ENCODE measurements at places on chromosomes 16 and 17. TPM values are rescaled to one million over a fixed set of nuclear protein-coding genes. Genes with fewer than 3 reads are reported as not detected.

Gene NT5M
- 2.8 TPM for total RNA-seq

- no peaks in the 10 kb centered on the region for H3K27me3 ChIP-seq
- DNase-seq = peak; percentile 41
- no peaks in the 10 kb centered on the region for H3K36me3 ChIP-seq
- H3K27ac ChIP-seq = peak overlapping the region; percentile 42
- peaks cover 53% of the 10 kb centered on the region for H3K4me1 ChIP-seq
Observed at GRCh38 chr17:76492123-76492988, 8.9 kb downstream of the RHBDF2 start.

DNA sequence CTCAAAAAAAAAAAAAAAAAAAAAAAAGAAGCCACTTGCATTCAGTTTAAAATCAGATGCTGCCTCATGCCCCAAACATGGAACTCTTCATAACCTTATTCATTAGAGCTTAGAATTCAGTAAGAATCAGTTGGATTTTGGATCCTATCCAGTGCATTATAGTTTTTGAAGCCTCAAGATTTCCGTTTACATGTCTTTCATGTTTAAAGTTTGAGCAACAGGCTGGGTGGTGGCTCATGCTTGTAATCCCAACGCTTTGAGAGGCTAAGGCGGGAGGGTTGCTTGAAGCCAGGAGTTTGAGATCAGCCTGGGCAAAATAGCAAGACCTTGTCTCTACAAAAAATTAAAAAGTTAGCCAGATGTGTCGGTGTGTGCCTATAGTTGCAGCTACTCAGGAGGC lies 55.0 kb downstream of the SNTB2 start:
- no peak overlapping the region for H3K27ac ChIP-seq
- H3K4me3 ChIP-seq = no peak overlapping the region
- peaks cover 48% of the 10 kb centered on the region for H3K4me1 ChIP-seq
- H3K36me3 ChIP-seq = peaks cover 5% of the 10 kb centered on the region
- H3K27me3 ChIP-seq = no peaks in the 10 kb centered on the region

DNA sequence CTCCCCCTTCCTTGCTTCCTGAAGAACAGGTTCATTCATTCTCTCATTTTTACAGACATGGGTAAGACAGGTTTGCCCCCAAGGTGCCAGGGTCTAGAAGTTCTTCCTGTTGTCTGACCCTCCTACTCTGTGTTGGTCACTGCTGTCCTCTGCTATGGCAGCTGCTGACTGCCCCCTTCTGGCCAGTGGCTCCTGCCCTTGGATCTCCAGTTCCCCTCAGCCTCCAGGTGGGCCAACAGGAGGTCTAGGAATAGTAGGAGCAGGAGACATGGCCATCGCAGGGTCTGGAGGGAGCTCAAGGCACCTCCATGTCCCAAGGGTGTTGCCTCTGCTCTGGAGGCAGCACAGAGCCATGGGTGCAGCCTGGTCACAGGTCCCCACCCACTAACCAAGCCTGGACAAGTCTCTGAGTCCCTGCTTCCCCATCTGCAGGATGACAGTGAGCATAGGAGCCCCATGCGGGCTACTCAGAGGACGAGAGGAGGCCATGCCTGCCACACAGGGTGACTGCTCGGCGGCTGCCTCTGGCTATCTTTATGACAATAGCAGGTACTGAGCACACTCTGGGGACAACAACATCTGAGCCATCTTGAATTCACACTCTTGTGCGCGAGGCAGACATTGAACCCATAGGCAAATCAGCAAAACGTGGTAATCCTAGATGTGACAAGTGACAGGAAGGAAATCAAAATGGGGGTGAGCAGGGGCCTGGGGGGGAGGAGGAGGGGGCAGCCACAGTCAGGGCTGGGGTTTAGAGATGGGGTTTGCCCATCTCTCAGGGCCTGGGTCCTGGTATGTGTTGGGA lies 27.0 kb upstream of the NXPH3 start:
- H3K27me3 ChIP-seq = no peaks in the 10 kb centered on the region
- no peak overlapping the region for H3K27ac ChIP-seq
- H3K4me3 ChIP-seq = no peak overlapping the region

DNA sequence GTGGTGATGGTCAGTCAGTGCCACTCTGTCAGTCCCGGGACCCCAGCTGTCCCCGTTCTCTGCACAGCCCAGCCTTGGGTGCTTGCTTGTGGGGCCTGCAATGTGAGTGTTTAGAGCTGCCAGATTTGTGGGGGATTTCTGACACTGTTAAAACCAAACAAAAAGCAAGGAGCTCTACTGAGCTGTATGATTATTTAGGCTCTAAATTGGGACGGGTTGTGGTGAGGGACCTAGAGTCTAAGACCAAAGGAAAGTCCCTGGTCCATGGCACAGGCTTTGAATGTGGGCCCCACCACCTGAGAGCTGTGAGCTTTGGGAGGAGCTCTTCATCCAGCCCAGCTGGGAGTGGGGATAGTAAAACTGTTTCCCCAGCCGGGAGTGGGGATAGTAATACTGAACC lies 63.3 kb downstream of the KSR1 start:
- H3K4me1 ChIP-seq = peaks cover 39% of the 10 kb centered on the region
- no peak for DNase-seq
- H3K4me3 ChIP-seq = no peak overlapping the region
- H3K36me3 ChIP-seq = no peaks in the 10 kb centered on the region

DNA sequence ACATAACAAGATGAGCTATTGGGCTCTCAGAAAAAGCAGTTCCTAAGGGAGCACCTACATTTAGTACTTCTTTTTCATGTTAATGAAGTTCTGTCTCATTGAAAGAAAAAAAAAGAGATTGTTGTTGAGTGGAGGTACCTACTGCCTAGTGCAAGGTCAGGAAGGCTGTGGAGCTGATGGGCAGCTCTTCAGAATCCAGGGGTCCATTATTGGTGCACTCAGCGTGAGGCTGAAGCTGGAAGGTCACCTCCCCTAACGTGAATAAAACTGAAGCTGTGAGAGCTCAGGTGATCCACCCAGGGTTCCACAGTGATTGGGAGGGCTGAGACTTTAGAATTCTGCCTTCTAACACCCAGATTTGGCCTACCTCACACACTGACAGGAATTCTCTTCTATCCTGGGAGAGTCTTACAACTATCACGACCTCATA lies 153.9 kb upstream of the TBX2 start:
- H3K27ac ChIP-seq = no peak overlapping the region
- H3K4me1 ChIP-seq = peaks cover 29% of the 10 kb centered on the region
- no peak overlapping the region for H3K4me3 ChIP-seq
- DNase-seq = no peak
- no peaks in the 10 kb centered on the region for H3K27me3 ChIP-seq
- no peaks in the 10 kb centered on the region for H3K36me3 ChIP-seq

Gene SPN
- 0.67 TPM for total RNA-seq

- no peak for DNase-seq
- no peaks in the 10 kb centered on the region for H3K4me1 ChIP-seq
Observed at GRCh38 chr17:73541561-73541981, 102.7 kb downstream of the SDK2 start.

GRCh38 chr16:50261707-50262235 lies 4.6 kb upstream of the ADCY7 start:
- H3K27ac ChIP-seq = no peak overlapping the region
- no peaks in the 10 kb centered on the region for H3K27me3 ChIP-seq
- DNase-seq = no peak
- H3K4me3 ChIP-seq = no peak overlapping the region

GRCh38 chr17:74290340-74290739 lies 16.3 kb downstream of the DNAI2 start:
- H3K4me1 ChIP-seq = peaks cover 12% of the 10 kb centered on the region
- peak overlapping the region; percentile 73 for H3K27ac ChIP-seq
- H3K36me3 ChIP-seq = no peaks in the 10 kb centered on the region

GRCh38 chr16:67026570-67026969 lies 2.4 kb upstream of the CBFB start:
- H3K4me3 ChIP-seq = no peak overlapping the region
- H3K4me1 ChIP-seq = peaks cover 12% of the 10 kb centered on the region
- H3K36me3 ChIP-seq = no peaks in the 10 kb centered on the region
- DNase-seq = no peak
- H3K27me3 ChIP-seq = no peaks in the 10 kb centered on the region

Gene PRSS22
- total RNA-seq = 7.7 TPM

DNA sequence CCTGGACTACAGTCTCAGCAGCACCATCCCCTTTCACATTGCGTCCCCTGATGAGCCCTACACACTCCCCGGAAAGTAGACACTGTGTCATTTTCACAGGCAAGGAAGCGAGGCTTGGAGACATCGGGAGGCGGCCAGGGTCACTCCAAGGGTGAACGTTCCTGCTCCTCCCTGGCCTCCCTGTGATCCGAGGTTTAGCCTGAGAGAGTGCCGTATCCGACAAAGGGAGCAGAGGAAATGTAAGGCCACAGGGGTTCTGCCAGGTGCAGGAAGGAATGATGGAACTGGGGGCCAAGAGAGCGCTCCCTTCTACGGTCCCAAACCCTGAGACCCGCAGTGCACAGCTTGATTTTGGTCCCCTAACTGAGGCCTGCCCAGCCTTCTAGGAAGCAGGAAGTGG lies 8.0 kb upstream of the PIK3R6 start:
- no peaks in the 10 kb centered on the region for H3K36me3 ChIP-seq
- no peaks in the 10 kb centered on the region for H3K4me1 ChIP-seq
- no peaks in the 10 kb centered on the region for H3K27me3 ChIP-seq

GRCh38 chr16:46961373-46962353 lies 11.8 kb downstream of the DNAJA2 start:
- H3K27ac ChIP-seq = no peak overlapping the region
- H3K27me3 ChIP-seq = no peaks in the 10 kb centered on the region

GRCh38 chr16:72355561-72355960 lies 183.6 kb upstream of the PMFBP1 start:
- H3K4me1 ChIP-seq = no peaks in the 10 kb centered on the region
- DNase-seq = no peak
- H3K27me3 ChIP-seq = no peaks in the 10 kb centered on the region
- H3K4me3 ChIP-seq = no peak overlapping the region

DNA sequence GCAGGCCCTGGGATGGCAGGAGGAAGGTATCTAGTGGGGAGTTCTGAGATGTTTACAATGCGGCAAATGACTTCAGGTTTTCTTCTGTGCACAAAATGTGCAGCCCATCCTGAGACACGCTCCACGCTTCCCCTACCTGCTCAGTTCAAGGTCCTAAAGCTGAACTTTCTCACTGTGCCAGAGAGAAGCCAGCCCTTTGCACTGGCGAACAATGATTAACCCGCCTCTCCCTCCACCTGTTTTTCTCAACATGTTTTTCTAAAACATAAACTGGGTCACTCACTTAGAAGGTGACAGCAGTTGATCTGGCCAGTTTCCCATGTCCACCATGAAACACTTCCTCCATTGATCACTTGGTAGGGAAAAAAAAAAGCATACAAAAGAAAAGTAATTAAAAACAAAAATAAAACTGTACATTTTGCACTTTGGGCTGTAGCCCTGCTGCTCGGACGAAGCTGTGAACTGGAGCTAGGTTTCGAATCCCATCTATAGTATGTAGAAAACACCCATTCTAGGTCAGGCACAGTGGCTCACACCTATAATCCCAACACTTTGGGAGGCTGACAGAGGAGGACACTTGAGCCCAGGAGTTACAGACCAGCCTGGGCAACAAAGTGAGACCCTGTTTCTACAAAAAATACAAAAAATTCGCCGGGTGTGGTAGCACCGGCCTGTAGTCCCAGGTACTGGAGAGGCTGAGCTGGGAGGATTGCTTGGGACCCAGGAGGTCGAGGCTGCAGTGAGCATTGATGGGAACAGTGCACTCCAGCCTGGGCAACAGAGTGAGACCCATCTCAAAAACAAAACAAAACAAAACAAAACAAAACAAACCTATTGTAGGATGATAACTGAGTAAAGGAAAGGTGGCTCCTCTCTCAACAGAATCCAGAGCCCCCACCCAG lies 6.1 kb upstream of the G6PC1 start:
- H3K27me3 ChIP-seq = no peaks in the 10 kb centered on the region
- no peaks in the 10 kb centered on the region for H3K36me3 ChIP-seq
- H3K4me3 ChIP-seq = no peak overlapping the region
- no peak for DNase-seq

DNA sequence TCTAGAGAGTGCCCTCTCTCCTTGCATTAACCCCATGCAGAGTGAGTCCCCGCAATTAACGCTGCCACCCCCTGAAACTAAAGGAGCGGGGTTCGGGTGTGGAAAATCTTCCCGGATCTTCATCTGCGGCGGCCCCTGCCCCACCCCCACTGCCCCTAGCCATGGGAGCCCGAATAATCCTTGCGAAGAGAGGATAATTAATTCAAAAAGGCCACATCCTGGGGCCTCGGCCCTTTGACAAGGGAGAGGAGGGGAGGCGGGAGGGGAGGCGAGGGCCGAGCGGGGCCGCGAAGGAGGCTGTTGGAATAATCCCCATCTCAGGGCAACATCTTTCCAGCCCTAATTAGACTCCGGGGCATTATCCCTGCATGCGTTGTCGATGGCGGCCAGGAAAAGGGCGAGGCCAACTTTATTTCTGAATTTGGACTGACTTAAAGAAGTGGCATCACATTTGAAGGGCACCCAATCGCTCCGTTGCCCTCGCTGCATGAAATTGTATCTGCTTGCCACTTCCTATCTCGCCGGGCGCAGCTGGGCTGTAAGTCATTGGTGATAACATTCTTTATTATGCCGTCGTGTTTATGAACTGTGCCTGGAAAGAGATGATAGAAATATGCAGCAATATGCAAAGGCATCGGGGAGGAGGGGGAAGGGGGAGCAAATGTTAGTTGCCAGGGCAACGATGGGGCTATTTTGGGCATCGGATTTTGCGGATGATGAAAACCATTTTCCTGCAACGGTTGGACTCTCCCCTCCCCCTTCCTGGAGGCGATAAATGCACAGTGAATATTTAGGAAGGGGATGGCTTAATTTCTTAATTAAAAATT lies 387.1 kb upstream of the TNRC6C start:
- H3K36me3 ChIP-seq = no peaks in the 10 kb centered on the region
- H3K27ac ChIP-seq = no peak overlapping the region
- H3K27me3 ChIP-seq = no peaks in the 10 kb centered on the region
- DNase-seq = no peak

Gene ZFHX3
- total RNA-seq = 36.7 TPM

DNA sequence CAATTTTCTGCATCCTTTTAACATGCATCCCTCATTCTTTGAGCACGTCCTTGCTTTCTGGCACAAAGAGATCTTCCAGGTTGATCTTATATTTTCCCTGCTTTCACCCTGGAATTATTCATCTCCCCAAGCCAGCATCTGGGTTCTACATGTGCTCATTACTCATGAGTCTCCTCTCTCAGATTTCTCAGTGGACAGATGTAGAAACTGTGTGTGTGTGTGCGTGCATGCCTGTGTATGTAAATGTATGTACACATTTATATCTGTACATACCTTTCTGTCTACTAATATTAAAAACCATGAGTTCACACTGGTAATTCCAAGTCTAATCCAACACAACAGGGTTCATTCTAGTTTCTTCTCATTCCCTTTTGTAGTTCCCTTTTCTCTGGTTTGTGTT lies 41.9 kb upstream of the NSRP1 start:
- H3K4me3 ChIP-seq = no peak overlapping the region
- no peaks in the 10 kb centered on the region for H3K36me3 ChIP-seq
- no peaks in the 10 kb centered on the region for H3K27me3 ChIP-seq
- H3K4me1 ChIP-seq = no peaks in the 10 kb centered on the region

- no peaks in the 10 kb centered on the region for H3K27me3 ChIP-seq
- peak overlapping the region; percentile 90 for H3K27ac ChIP-seq
- DNase-seq = peak; percentile 77
Observed at GRCh38 chr17:39002991-39003715, 36.0 kb upstream of the FBXO47 start.

GRCh38 chr17:40099619-40100418 lies 570 bp downstream of the NR1D1 start:
- H3K27ac ChIP-seq = peak overlapping the region; percentile 99
- peak overlapping the region; percentile 76 for H3K4me3 ChIP-seq
- H3K36me3 ChIP-seq = peaks cover 18% of the 10 kb centered on the region
- no peak for DNase-seq

GRCh38 chr17:3318336-3318735 lies 20.2 kb upstream of the OR3A1 start:
- no peak overlapping the region for H3K4me3 ChIP-seq
- no peaks in the 10 kb centered on the region for H3K27me3 ChIP-seq
- H3K4me1 ChIP-seq = no peaks in the 10 kb centered on the region
- no peaks in the 10 kb centered on the region for H3K36me3 ChIP-seq
- no peak overlapping the region for H3K27ac ChIP-seq

Data from thyroid gland (tissue), 4 donors.